ENCODE measurements at places on chromosomes 12 and 14.

GRCh38 chr14:87754520-87755223, 238.3 kb downstream of the GALC start:
- no peak for DNase-seq

- no peak for DNase-seq
These were observed 21.8 kb downstream of the MGAT4C start for GRCh38 chr12:86234316-86234855.

GRCh38 chr12:132355742-132356681, 26.6 kb upstream of the GALNT9 start:
- DNase-seq = no peak

DNA sequence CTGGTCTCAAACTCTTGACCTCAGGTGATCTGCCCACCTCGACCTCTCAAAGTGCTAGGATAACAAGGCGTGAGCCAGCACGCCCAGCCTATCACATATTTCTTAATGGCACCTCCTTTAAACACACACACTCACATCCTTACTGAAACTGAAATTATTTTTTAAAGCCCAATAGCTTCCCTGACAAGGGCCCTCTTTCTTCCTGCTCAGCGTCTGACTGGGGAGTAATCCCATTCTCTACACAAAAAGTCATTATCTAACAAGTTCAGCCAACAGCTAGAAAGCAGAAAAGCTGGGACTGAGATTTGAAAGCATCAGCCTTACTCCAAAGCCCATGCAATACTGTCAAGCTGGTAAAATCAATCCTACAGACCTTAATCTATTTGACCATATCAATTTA, 10.0 kb upstream of the AICDA start:
- no peak for DNase-seq

GRCh38 chr12:109544955-109545531, 28.3 kb downstream of the MMAB start:
- DNase-seq = no peak

- DNase-seq = no peak
These were observed 163.6 kb upstream of the DYRK2 start for GRCh38 chr12:67484791-67485480.

DNA sequence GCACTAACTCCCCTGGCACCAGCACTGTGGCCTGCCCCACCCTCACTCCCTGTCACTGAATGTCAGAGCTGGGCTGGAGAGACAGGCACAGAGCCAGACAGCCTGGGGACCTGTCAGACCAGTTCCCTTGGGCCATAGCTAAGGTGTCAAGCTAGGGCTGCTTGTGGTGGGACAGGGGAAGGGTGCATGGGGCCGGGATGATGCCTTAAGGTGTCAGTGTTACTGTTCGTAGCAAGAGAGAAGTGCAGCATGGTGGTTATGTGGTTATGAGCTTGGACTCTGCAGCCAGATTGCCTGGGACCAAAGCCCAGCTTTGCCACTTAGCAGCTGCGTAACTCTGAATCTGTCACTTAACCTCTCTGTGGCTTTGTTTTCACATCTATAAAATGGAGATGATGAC, 3.8 kb downstream of the RAPGEF3 start:
- no peak for DNase-seq

DNA sequence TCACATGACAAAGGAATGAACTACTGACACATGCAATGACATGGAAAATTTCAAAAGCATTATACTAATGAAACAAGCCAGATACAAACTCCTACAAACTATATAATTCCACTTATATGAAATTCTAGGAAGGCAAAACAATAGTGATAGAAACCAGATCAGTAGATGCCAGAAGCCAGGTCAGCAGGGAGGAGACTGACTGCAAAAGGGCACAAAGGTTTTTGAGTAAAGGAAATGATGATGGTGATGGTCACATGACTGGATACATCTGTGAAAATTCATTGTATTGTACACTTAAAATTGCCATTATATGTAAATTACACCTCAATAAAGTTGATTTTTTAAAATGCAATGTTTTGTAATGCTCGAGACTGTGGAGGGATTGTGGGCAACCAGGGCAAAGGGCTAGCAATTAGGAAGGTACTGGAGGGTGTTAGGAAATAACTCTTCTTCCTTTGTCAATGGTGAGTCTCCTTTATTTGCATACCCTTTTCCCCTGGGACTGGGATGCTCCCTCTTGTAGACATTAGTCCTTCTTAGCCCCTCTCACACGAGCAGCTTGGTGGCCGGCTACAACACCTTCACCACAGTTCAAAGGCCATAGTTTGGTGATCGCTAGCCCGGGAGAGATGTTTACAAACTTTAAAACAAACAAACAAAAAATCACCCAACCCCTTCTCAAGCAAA, 6.7 kb upstream of the PRPF40B start:
- no peak for DNase-seq

All from GF-D8 (cell line).